ENCODE measurements at places on chromosomes 12 and 14.

GRCh38 chr12:22437031-22437806 lies 102.7 kb upstream of the ST8SIA1 start:
- no peak for DNase-seq

- no peak for DNase-seq
Measured at GRCh38 chr12:19208456-19208855, 78.9 kb downstream of the PLEKHA5 start.

DNA sequence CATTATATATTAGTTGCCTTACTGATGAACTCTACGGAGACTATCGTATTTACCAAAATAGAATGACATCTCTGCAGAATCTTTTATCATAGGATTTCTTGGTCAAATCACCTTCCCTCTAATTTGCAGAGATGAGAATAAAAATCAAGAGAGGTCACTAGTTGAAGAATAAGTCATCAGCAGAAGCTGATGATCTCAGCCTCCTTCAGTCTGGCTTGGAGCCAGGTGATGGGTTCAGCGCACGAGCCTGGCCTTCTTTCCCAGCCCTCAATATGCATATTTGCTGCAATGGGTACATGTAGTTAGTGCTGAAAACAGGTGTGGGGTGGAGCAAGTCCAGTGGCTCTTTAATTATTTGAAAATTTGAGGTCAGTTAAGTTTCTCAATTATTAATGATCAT lies 19.2 kb upstream of the EMP1 start:
- DNase-seq: no peak

DNA sequence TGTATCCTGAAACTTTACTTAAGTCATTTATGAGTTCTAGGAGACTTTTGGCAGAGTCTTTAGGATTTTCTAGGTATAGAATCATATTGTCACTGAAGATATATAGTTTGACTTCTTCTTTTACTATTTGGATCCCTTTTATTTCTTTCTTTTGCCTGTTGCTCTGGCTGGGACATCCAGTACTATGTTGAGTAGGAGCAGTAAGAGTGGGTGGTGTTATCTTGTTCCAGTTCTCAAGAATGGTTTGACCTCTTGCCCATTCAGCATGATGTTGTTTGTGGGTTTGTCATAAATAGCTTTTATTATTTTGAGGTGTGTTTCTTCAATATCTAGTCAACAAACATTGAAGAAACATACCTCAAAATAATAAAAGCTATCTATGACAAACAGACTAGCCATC lies 35.0 kb downstream of the LIN7A start:
- DNase-seq: no peak

DNA sequence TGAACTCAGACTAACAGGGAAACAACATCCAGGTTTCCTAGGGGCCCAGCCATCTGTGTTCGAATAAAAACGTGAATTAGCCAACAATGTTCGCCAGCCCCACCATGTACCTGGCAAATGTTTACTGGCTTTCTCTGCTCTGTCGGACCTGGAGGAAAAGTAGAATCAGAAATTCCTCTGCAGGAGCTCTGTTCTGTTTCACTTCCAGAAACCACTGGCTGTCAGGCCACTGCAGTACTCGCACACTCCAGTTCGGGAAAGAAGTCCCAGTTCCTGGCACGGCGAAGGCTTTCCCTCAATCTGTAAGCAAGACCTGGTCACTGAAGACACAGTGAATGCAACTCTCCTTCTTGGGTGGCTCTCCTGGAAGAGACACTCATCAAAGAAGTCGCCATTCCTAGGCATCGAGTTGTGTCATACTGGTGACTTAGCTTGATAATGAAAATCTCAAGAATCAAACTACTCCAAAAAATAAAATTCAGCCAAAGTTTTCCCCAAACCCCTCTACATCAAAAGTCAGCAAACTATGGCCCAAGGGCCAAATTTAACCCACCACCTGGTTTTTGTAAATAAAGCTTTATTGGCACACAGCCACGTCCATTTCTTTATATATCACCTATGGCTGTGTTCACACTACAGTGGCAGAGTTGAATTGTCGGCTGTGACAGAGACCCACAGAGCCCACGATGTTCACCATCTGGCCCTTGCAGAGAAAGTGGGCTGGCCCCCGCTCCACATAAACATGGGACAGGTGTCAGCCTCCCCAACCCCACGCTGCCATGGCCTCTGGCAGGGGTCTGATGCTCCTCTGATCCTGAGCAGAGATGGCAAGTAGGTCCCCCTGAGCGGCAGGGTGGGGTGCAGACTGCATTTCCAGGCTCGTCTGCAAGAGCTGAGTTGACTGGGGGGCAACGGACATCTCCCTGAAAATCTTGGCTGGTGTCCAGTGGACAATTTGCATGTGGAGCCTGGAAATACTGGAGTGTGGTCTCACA lies 189.2 kb upstream of the DIO3 start:
- no peak for DNase-seq

DNA sequence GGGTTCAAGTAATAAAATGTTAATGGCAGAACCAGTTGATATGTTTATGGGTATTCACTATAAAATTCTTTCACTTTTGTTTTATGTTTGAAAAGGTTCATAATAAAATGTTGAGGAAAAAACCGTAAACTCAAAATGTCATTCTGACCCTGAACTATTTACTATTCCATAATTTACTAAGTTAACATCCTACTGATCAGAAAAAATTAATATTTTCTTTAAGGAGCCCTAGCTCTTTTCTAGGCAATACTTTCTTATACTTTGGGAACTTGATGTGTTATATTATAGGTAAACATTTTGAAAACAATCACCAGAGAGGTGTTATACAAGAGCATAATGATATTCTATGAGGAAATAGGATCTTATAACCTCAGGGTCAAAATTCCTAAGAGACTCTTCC lies 334.6 kb downstream of the ZFP36L1 start:
- DNase-seq: no peak

DNA sequence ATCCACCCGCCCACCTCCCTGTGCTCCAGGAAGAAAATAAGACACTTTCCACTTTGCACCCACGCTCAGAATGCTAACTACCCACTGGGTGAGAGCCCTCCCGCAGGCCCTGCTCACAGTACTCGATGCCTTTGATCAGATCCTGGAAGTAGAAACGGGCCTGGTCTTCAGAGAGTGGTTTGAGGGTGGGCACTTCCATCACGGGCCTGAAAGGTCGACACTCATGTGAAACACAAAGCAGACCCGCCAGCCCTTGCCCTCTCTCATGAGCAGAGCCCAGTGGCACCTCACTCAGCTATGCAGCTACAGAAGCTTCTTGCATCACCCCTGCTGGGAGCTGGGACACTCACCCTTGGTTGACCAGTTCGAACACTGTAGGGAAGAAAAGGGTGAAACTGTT lies 41.1 kb downstream of the CAMKK2 start:
- DNase-seq: no peak

DNA sequence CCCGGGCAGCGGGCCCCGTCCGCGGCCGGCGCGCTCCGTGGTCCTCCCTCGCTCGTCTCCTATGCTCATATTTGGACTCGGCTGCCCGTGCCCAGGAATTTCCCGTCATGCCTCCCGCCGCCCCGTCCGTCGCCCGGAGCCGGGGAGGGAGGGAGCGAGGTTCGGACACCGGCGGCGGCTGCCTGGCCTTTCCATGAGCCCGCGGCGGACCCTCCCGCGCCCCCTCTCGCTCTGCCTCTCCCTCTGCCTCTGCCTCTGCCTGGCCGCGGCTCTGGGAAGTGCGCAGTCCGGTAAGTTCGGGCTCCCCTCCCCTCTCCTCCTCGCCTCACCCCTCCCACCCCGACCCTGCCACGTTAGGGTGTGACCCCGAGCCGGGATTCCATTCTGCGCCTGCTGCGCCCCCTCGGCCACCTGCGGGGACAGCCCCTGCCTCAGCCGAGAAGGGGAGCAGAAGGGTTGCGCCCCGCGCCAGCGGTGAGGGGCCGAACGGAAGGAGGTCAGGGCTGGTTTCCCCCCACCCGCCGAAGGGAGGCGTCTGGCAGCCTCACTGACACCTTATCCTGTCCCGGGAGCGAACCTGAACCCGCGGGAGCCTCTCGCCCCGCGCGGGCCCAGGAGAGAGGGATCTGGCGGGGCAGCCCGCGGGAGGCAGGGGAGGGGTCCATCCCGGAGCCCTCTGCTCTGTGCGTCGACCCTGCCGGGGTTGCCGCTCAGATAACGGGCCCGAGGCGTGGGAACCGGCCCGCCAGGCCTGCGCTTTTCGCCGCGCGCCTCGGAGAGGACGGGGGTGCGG lies at the start of gene MSRB3:
Gene MSRB3, plus strand, starts transcription at position 108 of the 793 bp plus-strand sequence. CDS start 29,897 bp downstream, outside the sequence.
- peak; percentile 9 for DNase-seq

DNA sequence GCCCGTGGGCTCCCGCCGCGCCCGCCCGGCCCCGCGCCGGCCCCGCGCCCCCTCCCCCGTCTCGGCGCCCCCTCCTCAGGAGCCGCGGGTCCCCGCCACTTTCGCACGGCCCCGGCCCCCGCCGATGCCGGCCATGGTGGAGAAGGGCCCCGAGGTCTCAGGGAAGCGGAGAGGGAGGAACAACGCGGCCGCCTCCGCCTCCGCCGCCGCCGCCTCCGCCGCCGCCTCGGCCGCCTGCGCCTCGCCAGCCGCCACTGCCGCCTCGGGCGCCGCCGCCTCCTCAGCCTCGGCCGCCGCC lies 263 bp downstream of the RCOR1 start:
- DNase-seq: no peak

DNA sequence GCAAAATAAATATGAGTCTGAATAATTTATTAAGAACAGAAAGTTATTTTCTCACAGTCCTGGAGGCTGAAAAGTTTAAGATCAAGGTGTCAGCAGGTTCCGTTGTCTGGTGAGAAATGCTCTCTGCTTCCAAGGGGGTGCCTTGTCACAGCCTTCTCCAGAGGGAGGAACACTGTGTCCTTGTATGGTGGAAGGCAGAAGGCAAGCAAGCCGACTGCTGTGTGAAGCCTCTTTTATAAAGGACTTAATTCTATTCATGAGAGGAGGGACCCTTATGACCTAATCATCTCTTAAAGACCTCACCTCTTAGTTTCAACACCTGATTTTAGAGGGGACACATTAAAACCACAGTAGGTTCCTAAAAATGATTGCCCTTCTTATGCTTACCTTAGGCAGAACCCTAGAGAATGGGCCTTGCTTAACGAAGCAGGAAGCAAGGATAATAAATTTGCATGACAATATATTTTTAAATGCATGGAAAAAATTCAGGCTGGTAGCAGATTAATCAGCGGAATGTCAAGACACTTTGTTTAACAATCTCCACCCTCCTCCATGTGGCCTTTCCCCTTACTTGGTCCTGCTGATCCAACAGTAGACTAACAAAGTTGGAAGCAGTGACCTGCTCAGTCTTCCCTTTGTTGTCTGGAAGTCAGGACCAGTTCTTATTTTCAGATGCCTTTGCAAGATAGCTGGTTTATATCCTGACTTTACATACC lies 154.9 kb downstream of the DYRK2 start:
- no peak for DNase-seq

- no peak for DNase-seq
Measured at GRCh38 chr14:104362761-104363605, 216.6 kb upstream of the C14orf180 start.

DNA sequence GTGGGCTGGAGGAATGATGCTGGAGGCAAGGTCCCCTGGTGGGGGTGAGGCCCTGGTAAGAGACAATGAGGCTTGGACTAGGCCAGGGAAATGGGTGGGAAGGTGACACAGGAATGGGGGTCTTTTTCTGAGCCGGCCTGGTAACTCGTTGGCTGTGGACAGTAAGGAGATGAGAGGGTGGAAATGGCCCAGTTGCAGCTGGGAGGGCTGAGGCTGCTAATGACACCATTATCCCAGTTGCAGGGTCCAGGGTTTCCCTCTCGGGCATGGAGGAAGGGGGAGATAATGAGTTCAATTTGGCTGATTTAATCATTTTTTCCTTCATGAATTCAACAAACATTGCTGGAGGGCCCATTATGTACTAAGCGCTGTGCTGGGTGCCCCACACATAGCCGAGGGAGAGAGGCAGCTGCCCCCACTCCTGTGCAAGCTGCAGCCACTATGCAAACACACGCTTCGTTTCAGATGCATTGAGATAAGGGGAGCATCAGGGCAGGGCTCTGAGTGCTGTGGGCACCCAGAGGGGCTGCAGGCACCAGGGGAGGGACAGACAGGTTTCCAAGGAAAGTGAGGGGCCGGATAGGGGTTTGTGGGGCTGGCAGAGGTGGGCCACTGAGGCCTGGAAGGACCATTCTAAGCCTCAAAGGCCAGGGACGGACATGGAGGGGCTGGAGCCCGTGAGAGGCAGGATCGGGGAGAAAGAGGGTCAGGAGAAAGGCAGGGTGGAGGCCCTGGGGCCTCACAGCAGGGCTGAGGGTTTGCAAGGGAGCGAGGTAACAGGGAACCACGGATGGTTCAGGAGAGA lies 43.2 kb upstream of the MEG3 start:
- DNase-seq: no peak

DNA sequence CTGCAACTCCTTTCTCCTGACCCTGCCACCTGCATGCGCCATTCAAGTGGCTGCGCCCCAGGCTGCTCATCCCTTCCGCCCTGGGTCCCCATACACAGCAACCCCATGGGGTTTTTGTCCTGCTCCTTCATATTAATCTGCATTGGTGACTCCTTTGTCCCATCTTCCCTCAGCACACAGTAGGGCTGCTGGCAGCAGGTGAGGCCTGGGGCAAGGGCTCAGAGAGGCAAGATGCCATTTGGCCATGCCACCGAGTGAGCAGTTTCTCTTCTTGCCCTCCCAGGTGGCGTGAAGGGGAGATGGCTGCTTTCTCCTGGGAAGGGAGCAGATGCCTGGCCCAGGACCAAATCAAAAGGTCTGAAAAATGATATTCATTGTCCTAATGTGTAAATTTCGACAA lies 9.1 kb downstream of the RTL1 start:
- DNase-seq: no peak

DNA sequence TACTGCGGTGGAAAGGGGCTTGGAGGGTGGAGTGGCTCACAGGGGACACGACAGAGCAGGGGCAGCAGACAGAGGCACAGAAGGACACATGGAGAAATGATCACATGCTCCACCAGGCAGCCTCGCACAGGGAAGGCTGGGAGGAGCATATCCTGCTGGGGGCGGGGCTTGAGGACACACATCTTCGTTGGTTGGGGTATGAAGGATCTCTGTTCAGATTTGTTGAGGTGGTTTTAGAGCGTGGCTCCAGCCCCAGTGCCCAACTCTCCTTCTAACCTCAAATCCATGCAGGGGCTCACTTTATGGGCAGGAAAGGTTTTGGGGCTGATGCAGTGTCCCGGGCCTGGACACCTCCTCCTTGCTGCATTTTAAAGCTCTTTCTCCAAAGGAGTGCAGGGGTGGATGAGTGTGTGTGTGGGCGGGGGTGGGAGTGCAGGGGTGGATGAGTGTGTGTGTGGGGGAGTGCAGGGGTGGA lies 733 bp upstream of the P3H3 start:
- DNase-seq: peak; percentile 38

DNA sequence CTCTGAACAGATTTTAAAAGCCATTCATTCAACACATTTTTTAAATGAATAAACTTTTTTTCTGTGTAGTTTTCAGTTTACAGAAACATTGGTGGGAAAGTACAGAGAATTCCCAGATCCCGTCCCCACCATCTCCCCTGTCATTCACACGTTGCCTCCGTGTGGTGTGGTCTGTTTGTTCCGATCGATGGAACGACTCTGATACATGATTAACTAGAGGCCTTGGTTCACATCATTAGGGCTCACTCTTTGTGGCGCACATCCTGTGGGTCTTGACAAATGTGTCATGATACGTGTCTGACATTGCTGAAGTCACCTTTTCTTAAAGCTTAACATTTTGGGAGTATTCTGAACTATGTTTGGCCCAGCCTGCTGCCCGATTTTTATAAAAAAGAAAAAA lies 18.5 kb downstream of the MEG3 start:
- no peak for DNase-seq

- DNase-seq: peak; percentile 65
Measured at GRCh38 chr12:38904537-38905479, 583 bp downstream of the CPNE8 start.

GRCh38 chr12:47912556-47912955 lies 7.8 kb upstream of the VDR start:
- no peak for DNase-seq

Data from CD4-positive, alpha-beta T cell treated with Interleukin-12 subunit alpha and Interleukin-12 subunit beta, for 1 hour (primary cell).